ENCODE measurements at places on chromosomes 2 and 18.

DNA sequence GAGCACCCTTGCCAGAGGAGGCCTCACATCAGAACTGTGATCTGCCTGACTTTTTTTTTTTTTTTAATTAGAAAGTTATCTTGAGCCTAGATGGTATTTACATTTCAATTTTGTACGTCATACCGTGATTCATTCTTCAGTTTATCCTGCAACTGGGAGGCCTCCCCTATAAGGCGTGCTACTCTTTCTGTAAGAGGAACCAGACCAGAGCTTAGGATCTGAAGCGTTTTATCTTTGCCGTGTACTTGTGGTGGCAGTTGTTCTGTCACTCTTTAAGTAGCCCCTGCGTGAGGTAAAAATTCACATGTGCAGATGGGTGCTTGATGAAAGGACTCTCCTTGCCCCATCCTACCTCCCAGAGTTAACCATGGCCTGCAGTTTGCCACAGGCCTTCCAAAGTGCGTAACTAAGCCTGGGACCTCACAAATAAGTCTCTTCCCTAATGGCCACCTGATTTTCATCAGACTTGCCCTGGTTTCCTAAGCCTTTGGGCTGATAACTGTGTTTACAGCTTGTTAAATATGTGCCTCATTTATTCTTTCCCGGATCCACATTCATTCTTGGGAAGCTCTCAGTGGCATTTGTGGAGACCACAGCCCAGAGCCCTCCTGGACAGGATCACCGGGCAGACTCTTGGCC, 96.0 kb downstream of the MTCL1 start:
- no peak for DNase-seq

DNA sequence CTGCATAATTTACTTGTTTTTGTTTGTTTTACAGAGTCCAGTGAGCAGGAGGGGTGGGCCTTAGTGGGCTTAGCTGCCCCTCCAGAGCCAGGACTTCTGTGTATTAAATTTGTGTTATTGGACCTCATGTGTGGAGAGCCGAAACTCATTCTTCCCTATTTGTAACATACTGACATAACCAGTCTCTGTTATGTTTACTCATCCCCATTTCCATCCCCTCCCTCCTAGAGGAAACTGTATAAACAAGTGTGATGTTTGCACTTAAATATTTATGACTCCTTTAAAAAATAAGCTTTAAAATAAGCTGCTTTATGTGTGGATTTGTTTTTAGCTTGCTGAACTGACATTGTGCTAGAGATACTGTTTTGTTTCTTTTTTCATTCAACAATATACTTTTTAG, 13.8 kb downstream of the ZNF512 start:
- no peak for DNase-seq

DNA sequence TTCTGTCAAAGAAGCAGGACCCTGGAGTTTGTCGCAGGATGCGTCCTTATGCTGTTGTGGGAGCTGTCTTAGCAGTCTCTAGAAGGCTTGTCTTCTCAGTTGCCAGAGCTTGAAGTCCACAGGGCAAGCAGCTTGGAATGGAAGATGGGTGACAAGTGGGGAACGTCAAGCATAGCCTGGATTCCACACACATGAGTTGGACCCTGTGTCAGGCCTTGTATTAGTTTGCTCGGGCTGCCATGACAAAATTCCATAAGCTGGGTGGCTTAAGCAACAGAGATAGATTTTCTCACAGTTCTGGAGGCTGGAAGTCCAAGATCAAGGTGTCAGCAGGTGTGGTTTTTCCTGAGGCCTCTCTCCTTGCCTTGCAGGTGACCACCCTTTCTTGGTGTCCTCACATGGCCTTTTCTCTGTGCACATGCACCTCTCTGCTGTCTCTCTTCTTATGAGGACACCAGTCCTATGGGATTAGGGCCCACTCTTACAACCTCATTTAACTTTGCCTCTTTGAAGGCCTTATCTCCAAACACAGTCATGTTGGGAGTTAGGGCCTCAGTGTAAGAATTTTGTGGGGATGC, 51.3 kb downstream of the THNSL2 start:
- no peak for DNase-seq

DNA sequence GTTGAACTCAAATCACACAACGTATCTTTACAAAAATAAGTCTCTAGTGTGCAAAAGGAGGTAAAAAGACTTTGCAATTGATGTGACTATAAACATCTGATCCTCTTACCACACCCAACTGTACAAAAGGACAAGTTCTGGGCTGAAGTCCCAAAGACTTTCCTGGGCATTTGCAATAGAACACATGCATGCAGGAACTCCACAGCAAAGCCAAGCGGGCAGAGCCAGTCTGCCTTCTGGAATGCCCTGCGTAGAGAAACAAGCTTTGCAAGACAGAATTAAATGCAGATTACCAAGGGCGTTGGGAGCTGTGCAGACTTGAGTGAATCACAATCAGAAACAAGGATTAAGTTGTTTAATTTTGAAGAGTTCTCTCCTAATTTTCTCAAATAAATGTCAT, 208.4 kb upstream of the ZNF521 start:
- no peak for DNase-seq

DNA sequence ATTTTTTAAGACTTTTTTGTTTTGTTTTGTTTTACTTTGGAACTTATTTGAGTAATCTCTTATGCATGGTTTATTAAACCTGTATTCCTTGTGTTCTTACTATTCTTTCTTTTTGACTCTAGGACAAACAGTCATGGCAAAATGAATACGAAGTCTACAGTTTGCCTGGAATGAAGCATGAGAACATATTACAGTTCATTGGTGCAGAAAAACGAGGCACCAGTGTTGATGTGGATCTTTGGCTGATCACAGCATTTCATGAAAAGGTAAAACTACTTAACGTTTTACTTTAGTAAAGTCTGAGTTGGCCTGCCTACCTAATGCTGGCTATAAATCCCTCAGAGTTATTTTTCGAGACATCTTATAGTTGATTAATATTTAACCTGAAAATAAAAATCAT, 72.3 kb downstream of the ACVR2A start:
- DNase-seq, result no peak

DNA sequence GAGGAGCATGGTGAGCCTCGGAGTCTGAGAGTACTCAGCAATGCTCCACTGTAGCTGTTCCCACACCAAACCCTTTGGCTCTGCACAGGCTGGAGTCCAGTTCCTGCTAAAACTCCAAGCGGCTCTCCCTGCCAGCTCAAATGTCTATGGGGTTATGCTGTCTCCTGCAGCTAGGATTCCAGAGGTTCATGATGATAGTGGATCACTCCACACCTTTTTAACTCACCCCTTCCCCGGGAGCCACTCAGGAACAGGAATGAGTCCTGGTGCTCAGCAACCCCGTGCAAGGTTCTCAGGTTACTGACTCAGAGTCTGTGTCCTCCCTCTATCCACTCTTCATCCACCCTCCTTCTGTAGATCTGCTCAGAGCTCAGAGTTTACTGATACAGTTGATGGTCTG, 410.0 kb downstream of the CDH19 start:
- no peak for DNase-seq

DNA sequence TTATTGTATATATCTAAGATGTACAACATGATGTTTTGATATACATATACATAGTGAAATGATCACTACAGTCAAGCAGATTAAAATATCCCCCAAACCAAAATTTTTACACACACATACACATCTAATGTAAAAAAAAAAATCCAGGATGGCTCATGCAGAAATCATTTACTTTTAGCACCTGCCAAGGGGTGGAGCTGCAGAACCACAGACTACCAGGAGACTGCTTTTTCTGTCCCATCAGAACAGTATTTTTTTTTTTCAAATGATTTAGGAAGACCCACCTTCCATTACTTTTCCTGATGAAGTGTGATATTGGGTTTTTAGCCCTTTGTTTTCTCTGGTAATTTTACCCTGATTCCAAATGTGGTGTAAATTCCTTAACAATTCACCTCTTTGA, 61.9 kb downstream of the AQP4 start:
- DNase-seq, result no peak

DNA sequence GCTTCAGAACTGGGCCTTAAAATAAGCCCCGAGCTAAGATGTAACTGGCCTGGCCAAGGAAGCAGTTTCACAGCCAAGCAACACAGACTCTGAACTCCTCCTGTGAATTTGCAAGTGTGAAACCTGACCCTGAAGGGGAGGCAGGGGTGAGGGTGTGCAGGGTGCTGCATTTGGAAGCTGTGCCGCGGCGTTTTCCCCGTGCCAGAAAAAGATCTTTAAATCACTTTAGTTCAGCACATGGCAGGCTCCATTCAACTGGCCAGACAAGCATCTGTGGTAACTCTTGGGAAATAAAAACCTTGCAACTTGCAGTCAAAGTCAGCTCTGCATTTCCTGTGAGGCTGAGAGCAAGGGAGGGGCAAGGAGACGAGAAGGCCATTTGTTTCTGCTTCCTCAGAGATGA, 209.3 kb upstream of the SOX11 start:
- DNase-seq, result no peak

DNA sequence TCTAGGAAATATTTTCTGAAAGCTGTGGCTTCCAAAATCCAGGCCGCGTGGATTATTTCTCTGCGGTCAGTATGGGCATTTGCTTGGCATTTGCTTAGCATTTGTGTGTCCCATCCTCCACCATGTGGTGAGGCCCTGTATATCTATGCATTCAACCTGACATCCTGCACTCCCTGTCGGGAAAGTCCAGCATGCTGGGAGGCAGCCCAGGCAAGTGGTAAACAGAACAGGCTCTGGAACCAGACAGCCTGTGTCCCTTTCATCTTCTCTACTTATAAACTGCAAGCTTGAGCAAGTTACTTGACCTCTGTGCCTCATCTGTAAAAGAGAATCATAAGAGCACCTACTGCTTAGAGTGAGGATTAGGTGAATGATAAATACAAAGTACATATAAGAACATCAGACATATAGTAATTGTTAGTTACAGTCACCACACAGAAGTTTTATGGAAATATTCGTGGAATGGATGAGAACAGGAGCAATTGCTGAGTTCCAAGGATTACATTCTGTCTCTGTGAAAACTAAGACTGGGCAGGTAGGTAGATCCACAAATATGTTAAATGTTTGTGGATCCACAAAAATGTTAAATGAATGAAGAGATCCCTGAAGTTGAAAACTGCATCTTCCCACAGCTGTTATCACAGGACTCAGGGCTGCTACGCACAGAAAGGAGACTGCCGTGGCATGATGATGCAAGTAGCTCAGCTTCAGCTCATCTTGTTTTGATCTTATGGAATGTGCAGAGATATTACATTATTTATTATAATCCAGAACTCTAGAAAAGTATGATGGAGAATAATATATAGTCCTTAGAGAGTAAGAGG, 317.0 kb upstream of the MMADHC start:
- no peak for DNase-seq

GRCh38 chr2:100451734-100452133, 18.5 kb upstream of the NMS start:
- no peak for DNase-seq

- DNase-seq, result no peak
These were observed 104.0 kb downstream of the DNER start for GRCh38 chr2:229610333-229610732.

DNA sequence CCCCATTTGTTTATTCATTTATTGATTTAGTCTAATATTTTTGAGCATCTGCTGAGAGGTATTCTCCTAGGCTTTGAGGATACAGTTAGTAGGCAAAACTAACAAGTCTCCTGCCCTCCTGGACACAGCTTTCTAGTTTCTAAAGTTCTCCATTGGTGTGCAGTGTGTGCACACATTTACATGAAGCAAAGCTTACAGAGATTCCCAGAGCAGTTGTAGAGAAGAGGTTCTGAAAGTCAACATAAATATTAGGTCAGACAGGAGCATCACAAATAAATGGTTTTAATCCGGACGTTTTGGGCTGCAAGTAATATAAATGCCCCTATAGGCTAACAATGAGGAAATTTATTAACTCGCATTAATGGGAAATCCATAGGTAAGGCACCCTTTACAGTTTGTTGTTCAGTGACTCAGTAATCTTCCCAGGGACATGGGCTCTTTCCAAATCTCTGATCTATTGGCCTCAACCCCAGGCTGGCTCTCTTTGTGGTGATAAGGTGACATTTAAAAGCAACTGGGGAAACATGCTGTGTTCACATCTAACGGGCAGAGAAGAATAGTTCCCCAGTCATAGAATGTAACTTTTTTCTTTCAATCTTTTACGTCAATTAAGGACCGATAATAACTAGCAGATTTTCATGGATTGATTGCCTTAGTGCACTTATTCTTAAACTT, 407.2 kb downstream of the PTPRM start:
- no peak for DNase-seq

GRCh38 chr2:152167065-152167464, 8.5 kb downstream of the STAM2 start:
- no peak for DNase-seq

All from NCI-H446 treated with DMSO at 0.1 percent for 48 hours (cell line).